NCI-H146 (cell line): ENCODE measurements at places on chromosomes 5 and 9.

DNA sequence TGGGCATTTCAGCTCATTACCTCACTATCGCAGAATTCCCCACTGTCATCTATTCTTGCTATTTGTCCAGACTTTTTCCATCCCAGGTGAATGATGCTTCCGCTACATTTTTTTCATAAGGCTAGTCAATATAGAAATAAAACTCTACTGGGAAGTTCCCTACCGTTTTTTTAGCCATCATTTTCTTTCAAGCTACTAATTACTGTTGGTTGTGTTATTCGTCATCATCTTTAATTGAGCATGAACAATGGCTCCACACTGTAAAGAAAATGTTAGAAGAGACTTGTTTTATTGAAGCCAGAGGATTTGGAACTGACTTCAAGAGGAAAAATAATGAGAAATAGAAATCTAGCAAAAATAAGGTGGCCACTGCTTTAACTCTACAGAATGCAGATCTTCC is 265.0 kb downstream of the ZNF608 start:
- DNase-seq = peak; percentile 23

DNA sequence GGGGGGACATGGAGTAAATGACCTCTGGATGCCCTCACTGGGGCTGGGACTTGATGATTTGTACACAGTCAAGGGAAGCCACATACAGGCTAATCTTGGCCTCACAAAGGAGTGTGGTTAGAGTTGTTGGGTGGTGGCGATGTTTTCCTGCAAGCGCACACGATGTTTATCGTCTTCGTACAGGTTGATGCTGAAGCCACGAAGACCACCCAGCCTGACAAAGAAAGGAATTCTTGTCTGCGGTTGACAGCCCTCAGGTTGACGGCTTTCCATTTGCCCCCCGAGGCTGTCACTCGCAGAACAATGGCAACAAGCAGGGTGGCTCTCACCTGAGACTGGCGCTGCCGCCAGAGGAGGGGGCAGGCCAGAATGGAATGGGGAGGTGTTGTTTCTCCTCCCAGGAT is 14.1 kb upstream of the XPA start:
- no peak for DNase-seq

- no peak for DNase-seq
These were observed 220.2 kb downstream of the PLK2 start for GRCh38 chr5:58239731-58240130.

DNA sequence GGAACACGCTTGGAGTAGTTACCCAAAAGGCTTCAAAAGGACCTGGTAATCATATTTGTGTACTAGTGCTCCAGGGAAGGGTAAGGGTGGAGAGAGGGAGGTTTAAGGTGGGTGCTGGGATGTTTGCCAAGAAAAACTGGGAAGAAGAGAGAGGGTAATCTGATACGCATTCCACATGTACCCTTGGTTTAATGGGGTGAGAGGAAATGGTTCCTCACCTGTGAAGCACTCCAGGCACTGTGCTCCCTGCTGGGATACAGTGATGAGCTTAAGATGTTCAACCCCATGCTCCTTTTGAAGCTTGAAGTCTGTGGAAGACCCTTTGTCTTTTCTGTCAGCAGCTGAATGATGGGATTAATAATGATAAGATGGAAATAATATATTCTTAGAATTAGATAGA is 98.4 kb downstream of the COX7C start:
- DNase-seq = peak; percentile 6

DNA sequence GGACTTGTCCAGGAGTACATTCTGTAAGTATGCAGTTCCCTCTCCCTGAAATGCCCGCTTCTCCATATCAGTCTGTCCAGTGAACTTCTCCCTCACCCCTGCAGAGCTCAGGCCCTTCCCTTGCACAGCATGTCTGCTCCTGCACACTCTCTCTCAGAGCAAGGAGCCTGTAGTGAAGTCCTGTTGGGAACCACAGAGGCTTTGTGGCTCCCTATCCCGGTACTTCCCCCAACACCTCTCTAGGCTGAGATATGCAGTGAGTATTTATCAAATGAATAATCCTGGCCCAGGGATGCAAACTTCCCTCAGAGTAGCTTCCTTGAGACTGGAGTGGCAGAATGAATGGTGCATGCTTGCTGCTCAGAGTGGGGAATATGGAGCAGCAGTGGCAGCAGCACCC is 48.8 kb downstream of the POC5 start:
- peak; percentile 10 for DNase-seq

DNA sequence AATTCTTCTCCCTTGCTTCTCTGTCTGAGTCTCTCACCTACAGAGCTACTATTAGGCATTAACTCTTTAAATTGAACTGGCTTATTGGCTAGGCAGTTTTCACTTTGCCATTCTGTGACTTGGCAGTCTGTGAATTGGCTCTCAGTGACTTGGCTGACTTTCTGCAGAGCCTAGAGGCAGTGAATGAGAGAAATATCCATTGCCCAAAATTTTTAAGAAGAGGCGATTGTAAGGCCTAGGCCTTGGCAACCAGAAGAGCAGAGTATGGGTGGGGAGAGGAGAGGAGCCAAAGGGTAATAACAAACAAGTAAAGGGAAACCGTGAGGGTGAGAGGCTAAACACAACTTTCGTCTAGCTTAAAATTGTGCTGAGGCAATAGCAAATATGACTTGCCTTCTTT is 176.7 kb downstream of the PRR16 start:
- DNase-seq = no peak

DNA sequence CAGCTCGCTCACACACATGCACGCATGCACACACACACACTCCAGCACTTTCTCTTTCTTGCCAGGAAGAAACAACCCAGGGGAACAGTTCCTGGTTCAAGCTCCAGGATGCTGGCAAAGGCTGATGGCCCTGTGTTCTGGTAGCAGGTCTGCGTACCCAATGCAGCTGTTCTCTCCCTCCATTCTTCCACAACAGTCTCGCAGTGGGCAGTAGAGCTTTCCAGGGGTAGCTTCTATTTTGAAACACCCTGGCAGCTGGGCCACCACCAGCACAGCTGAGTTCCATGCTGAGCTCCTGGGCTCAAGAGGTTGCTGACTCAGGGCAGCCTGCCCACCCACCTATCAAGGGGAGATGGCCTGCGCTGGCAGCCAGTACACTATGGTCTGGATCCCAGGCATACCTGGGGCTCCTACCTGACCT is 4.7 kb downstream of the VDAC1 start:
- DNase-seq = no peak

DNA sequence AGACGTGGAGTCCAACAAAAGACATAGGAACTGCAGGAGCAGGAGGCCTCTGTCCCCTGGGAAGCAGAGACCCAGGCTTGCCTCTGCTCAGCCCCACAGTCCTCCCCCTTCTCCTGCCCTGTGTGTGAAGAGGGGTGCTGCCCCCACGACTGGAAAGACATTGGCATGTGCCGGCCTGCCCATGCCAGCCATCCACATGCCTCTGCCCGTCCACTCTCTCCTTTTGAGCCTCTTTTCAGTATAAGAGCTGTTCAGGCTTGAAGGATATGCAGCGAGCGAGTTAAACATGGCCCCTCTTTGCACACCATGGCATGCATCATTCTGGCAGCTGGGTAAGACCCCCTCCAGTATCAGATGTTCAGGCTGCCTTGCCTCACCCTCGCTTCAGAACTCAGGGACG is 159.7 kb upstream of the OTULINL start:
- no peak for DNase-seq

DNA sequence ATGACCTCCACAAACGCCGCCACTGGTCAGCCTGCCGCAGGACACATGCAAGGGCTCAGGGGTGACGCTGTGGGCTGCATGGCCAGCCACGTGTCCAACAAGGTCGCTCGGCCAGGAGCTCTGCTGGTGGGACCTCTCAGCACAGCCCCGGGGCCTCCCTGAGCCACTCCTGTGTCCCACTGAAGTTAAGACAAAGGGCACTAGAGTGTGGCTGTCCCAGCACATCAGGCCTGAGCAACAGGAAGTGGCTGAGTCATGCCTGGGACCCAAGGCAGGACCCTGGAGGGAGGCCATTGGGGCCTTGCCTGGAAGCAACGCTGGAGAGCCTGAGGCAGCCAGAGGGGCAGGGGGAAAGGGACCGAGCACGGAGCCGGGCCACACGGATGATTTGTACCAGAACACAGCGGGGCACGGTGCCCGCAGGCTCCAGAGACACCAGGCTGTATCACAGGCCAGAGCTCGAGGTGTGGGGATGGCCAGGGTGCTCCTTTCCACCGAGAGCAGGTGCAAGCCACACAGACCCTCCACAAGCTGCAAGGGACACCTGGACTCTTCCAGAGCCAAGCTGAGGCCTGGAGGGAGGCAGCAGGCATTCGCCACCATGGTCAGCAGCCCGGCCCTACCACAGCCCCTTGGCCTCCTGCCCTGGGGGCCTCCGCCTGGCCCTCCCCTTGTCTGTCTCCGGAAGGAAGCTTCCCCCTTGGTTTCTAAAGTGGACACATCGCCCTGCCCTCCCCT is 6.5 kb upstream of the TMEM210 start:
- DNase-seq = no peak

GRCh38 chr9:137744632-137745183 is 125.9 kb downstream of the EHMT1 start:
- DNase-seq = no peak

DNA sequence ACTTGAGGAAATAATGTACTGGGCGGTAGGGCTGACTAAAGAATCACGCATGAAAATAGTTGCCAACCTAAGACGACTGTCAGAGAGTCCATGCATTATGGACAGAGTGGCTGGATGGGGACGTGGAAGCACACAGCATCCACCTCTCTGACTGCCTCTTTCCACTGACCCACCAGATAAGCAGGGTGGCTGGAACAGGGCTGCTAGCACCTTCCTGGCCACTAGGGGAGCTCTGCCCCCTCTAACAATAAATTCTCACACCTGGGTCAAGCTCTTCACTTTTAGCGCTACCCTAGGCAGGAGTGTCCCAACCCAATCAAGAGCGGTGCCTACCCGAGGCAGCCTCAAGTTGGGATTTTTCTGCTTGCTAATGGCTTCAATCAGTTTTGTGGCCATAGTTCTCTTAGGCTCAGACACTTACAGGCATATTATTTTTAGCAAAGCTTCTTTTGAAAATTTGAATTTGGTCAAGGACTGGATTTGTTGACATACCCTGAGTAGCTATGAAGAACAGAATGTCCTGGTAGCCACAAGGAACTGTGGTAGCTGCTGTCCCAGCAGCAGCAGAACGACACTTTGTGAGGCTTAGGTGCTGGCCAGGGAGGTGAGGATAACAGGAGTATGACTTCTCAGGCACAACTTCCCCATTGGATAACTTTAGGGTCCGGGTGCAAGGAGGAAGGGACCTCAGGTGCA is 6.9 kb upstream of the TPM2 start:
- DNase-seq = peak; percentile 57

- DNase-seq = peak; percentile 5
These were observed 19.0 kb upstream of the BARX1 start for GRCh38 chr9:93974151-93974550.
